ENCODE measurements at places on chromosomes 5 and 9.
A peak's percentile ranks its signal among the peaks of the same experiment; 100 is the strongest.

DNA sequence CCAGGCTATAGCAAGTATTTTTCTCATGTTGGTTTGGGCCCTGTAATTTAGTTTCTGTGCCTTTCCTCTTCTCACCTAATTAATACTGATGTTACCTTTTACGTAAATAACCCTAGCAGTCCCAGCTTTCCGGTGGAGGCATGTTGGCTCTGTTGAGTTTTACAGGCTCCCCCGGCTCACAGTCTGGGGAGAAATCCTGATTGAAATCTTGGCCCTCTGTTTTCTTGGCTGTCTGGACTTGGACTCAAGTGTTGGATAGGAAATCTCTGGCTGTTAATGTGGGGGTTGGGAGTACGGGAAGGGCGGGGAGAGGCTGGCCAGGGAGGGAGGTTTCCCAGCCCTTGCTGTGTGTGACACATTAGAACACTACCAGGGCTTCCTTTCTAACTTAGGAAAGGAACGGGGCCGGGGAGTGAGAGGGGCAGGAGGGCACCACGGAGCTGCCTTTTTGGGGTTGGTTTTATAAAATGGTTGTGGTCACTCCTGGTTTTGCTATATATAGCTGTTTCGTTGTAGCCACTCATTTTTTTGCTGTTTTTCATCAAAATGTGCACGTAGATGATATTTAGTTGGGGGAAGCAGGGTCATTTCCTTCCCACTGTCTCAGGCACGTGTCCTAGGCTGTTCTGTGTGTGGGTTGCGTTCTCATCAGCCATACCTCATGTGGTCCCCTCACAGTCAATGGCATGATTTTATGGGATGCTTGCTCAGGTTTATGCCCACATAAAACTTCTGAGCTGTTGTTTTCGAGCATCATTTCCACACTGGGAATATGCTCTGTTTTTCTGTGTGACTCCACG lies 11.0 kb downstream of the TRIO start:
- DNase-seq: no peak

DNA sequence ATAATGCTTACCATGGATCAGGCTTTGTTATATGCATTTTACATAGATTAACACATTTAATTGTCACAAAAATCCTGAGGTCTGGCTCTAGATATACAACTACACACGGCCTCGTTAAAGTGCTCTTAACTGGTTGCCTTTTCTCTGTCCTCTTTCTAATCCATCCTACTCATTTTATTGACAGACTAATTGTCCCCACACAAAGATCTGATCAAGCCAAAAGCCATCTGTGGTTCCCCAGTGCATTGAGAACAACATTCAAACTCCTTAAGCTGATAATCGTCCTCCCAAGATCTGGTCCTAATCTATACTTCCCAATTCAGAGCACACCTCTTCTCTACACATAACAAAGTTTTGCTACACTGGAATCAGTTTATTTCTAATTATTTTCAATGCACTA lies 23.9 kb upstream of the PPP2R2B start:
- DNase-seq: no peak

GRCh38 chr9:892123-892522 lies 50.6 kb downstream of the DMRT1 start:
- no peak for DNase-seq

- no peak for DNase-seq
These were observed 84.7 kb upstream of the TNFSF8 start for GRCh38 chr9:115015018-115015635.

- DNase-seq: no peak
These were observed 14.7 kb upstream of the BRD3OS start for GRCh38 chr9:134010310-134011173.

GRCh38 chr9:68775003-68775730 lies 70.1 kb downstream of the PIP5K1B start:
- no peak for DNase-seq

DNA sequence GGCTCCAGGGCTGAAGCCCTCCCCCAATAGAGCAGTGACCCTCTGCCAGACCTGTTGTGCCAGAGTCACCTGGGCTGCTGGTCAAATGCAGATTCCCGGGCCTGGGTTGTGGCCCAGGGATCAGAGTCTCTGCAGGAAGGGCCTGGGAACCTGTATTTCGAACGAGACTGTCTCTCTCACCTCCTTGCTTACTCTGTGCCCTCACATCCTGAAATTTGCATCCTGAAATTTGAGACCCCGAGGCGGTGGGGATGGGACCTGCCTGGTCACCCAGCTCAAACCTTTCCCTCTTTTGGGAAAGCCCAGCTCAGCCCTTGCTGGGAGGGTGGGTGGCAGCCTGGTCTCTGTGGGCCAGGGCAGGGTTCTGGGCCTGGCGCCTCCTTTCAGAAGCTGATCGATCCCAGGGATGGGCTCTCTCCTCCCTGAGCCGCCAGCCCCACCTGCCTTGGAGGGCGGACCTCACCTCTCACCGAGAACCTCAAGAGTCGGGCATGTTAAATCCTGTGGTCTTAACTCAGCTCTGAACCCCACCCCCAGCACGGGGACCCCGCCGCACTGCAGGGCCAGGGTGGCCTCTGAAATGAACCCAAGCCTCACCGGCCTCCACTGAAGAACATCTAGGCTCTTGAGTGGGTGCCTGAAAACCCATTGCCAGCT lies 44.0 kb upstream of the IER5L start:
- no peak for DNase-seq

- no peak for DNase-seq
These were observed 467.3 kb downstream of the ENC1 start for GRCh38 chr5:74173241-74173640.

DNA sequence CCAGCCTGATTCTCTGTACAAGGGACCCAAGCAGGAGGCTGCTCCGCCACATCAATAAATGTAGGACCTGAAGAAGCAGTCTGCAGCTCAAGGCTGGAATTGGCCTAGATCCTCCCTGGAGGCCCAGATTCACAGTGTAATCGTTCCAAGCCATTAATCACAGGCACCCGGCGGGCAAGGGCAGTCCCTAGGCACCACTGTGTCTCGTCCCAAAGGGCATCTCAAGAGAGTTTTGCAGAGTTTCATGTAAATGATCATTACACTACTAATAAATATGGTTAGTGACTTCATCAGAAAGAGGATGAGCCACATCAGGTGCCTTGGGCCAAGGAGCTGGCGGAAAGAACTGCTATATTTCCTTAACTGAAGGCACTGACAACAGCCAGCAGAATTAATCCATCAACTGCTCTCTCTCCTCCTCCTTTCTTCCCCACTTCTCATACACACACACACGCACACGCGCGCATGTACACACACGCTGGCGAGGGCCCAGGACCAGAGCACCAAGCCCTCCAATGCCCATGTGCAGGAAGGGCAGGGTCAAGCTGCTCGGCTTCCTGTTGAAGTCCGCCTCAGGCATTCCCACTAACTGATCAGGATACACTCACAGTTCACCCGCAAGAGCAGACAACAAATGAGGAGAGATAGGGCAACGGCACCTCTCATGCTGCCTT lies 33.9 kb downstream of the GNAQ start:
- no peak for DNase-seq

GRCh38 chr9:113274474-113275156 lies 757 bp downstream of the CDC26 start:
- DNase-seq: peak; percentile 20

- DNase-seq: no peak
These were observed 84.8 kb downstream of the TLE1 start for GRCh38 chr9:81604306-81605169.

DNA sequence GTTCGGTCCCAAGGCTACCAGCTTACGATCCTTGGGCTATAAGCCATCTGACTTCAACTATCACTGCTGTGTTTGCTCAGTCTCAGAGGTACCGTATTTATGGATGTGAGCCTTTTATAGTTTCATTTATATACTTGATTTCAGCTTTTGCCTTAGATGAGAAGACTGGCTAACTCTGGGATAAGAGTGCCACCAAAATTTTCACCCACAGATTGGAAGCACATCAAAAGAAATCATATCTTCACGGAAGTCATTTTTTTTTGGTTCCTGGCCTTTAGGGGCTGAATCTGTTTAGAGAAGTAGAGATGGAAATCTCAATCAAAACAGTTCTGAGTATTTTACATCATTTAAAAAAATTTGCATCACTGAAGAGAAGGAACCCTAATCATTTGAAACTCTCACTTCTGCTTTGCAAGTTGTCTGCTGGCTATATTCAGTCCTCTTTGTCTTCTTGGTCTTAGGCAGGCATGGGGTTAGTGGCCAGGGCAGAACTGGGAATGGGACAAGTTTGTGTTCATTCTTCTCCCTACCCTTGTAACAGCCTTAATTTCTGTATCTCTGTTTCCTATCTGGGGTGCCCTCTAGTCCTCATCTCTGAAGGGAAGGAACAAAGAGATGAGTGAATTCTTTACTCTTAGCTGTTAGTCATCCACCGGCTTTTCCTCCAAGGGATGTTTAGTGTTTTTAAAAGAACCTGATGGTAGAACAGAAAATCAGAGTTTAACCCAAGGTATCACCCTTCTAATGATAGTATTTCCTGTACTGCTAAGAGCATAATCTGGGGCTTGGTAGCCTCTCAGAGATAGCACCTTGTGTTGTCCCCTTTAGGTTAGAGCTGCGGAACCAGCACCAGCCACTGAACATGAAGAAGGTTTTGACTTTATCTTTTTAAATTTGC lies 14.1 kb upstream of the TNFAIP8 start:
- DNase-seq: no peak

DNA sequence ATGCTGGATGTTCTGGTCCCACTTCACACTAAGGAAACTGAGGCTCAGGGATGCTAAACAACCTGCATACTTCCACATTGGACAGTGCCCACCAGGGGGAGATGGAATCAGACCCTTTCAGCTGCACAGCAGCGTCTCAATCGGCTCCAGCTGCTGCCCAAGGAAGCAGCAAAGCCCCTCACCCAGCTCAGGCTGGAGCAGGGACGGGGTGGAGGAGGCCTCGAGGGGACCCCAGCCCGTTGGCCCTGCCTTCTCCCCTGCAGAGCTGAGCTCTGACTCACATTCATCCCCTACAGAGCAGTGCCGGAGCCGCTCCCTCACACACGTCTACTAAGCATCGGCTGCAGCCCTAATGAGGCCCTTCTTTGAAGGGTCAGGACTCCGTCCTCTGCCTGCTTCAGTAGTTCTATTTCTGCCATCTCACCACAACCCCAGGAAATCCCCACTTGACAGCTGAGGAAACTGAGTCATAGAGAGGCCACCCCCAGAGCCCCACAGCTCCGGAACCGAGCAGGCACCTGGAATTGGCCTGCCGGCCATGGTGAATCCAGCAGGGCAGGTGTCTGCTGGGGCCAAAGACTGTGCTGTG lies 21.5 kb upstream of the SUSD3 start:
- no peak for DNase-seq

DNA sequence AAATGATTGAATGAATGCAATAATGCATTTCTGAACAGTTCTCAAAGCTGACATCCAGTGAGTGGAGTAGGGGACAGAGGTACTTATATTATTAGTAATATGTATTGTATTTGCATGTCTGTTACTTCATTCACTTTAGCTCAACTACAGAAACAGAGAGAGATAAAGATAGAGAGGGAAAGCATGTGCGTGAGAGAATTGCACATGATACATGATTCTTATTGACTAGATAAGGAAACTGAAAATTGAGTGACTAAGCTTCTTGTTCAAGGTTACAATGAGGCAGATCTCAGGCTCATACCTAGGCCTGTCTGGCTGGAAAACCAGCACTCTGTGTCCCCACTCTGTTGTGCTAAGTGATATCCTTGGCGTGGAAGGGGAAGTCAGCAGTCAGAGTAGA lies 337.7 kb upstream of the KLF4 start:
- DNase-seq: no peak

DNA sequence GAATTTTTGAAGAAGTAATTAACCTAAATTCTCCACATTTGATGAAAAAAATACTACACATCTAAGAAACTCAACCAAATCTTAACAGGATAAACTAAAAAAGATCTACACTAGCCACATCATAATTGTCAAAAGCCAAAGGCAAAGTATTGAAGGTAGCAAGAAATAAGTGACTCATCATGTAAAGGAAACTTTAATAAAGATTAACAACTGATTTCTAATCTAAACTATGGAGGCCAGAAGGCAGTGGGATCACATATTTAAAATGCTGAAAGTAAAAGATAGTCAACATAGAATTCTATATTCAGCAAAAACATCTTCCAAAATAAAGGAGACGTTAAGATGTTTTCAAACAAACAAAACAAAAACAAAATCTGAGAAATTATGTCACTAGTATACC lies 2002.9 kb downstream of the MAT2B start:
- no peak for DNase-seq

DNA sequence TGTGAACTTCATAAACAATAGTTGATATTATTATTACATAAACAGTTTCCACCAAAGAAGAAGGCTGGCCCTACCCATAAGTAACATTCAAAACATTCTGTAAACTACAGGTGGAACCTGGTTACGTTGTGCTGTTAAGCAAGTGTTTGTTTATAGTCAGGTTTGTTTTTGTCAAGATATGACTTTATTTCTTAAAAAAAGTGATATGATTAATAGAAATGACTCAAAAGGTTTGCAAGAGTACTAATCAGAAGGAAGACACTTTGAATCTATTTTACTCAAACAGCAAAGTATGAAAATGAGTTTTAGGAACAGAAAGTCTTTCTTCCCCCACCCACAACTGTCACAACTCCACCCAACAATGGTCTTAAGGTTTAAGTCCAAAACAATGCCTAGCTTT lies 220.8 kb downstream of the PLK2 start:
- no peak for DNase-seq

- DNase-seq: no peak
These were observed 48.6 kb downstream of the UBAP1 start for GRCh38 chr9:34227445-34227844.

GRCh38 chr9:2050236-2050635 lies 35.1 kb downstream of the SMARCA2 start:
- DNase-seq: no peak

- DNase-seq: no peak
These were observed 124.1 kb upstream of the RETREG1 start for GRCh38 chr5:16740811-16741392.

- no peak for DNase-seq
These were observed 366.1 kb upstream of the RPS23 start for GRCh38 chr5:82644229-82644628.

DNA sequence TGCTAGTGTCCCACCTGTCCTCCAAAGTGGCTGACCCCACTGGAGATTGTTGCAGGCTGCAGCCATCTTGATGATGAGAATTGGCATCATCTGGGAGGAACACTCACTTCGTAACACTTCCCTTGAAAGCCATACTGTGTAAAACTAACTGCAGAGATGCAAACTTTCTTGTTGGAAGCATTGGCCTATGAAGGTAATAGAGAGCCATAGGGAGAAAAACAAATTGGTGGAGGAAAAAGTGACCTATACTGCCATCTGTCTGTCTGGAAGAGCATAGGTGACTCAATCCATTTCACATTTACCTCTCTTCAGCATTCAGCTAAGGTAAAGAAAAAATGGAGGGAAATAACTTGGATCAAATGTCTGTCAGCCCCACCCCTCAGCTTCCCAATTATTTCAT lies 473.4 kb downstream of the NTRK2 start:
- DNase-seq: no peak

DNA sequence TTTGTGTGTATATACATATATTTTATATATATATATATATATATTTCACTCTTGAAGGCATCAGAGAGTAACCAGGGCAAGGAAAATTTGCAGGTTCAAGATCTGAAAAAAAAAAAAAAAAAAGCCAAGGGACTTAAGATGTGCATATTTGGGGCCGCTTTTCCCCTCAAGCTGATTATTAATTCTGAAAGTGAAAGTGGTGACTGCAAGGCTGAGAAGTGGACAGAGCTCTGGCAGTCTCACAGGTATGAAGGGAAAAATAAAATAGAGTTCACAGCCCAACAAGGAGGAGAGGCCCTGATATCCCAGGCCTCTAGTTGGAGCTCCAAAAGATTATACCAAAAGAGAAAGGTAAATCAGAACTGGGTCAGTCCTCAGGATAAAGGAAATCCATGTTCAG lies 234.4 kb upstream of the GAS1 start:
- no peak for DNase-seq

- DNase-seq: no peak
These were observed 147.2 kb downstream of the C9orf50 start for GRCh38 chr9:129473523-129474244.

- DNase-seq: no peak
These were observed 354.0 kb upstream of the CLINT1 start for GRCh38 chr5:158212917-158213316.

All from activated CD4-positive, alpha-beta memory T cell treated with anti-CD3 and anti-CD28 coated beads, Interleukin-2, amount 10 ng/mL, durations not matched to agents 7 days and 5 days (primary cell).